ENCODE measurements at places on chromosomes 1 and 21.

DNA sequence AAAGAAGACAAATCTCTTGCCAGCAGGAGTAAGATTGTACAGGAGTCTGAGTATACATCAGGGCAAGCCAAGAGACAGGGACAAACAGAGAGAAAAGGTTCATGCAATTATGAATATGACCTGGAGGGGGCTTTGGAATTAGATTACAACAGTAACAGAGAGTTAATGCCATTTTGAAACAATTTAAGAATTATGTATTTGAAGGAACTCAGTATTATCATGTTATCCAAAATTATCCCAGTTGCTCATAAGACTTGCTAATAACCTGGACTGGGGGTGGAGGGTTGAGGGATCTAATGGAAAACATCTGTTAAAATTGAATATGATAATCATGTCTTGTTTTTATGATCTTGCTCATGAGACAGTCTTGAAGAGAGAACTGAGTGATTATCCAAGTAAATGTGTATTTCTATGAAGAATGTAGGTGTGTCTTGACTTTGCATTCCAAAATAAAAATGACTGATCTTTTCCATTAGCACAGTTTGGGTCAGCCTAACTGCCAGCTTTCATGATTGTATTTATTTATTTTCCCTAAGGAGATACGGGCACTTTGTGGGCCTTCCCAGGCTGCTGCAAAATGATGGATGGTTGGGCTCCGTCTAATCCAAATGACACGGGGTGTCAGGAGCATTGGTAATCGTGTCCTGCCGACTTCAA is 117.7 kb downstream of the ERG start:
- peak; percentile 13 for DNase-seq

DNA sequence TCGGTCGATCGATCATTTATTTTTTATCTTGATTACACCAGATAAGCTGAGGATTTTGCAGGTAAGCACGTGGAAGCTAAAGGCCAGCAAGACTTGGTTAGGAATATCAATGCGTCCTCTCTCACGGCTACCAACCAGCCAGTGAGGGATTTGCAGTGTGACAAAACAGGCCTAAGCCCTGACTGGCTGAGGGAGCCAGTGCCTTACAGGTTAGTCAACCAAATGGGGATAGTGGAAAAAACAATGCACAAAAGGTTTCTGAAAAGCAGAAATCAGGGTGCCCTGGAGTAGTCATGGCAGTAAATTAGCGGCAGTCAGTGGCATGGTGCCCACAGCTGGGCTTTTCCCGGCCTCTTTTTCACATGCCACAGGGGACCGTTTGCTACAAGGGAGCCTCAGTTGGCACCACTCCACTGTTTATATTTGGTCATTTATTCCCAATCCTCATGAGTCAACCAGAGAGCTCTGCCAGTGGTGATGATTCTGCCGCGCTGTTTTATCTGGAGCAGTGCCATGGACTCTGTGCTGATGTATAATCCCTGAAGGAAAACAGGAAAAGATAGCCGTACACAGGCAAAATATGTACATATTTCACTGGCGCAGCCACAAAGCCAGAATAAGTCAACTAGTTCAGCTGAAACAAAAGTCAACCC is 167.6 kb downstream of the RHOU start:
- no peak for DNase-seq

DNA sequence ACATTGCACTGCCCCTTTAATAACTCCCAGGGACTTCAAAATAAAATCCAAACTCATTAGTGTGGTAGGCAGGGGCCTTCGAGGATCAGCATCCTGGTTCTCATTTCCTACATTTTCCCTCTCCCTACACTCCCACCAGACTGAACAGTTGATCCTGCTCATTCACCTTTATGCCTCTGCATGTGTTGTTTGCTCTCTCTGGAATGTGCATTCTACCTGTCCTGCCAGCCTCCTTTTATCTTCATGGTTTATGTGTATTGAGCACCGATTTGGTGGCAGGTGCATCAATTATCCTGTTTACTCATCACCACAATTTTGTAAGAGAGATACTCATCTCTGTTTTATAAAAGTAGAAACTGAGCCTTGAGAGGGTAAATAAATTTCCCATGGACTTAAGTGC is 125.0 kb downstream of the ADSS2 start:
- no peak for DNase-seq

GRCh38 chr1:48472638-48473037 is 634 bp upstream of the SPATA6 start:
- no peak for DNase-seq

DNA sequence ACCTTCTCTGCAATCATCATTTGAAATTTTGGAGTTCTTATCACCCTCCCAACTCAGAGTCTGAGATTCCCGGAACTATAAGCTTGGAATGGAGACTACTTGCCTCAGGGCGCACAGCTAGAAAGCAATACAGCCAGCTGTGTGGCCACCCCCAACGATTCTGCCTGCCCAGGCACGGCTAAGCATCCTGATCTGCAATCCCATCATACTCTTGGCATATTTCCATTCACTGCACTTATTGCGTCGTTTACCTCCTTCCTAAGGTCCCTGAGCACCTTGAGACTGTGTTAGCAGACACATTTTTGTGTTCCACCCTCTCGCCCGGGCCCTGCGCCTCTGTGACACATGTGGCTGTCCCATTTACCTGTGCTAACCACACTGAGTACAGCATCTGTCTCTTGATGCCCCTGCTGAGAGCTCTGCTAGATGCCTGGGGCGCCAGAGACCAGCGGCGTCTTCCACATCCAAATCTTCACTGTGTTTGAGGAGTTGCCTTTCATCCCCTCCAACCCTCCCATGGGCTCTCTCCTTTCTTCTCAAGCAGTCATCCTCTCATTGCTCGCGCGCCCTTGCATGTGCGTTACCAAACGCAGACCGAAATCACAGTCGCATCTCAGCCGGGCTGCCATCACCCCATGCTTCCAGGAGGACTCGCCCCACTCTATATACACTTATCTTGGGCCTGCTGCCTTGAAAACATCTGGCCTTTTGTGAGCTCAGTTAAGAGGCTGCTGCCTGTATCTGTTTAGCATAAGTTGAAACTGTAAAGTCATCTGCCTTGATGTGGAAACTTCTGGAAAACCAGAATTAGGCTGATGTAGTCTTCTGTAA is 3.5 kb upstream of the CLDN19 start:
- DNase-seq: no peak

DNA sequence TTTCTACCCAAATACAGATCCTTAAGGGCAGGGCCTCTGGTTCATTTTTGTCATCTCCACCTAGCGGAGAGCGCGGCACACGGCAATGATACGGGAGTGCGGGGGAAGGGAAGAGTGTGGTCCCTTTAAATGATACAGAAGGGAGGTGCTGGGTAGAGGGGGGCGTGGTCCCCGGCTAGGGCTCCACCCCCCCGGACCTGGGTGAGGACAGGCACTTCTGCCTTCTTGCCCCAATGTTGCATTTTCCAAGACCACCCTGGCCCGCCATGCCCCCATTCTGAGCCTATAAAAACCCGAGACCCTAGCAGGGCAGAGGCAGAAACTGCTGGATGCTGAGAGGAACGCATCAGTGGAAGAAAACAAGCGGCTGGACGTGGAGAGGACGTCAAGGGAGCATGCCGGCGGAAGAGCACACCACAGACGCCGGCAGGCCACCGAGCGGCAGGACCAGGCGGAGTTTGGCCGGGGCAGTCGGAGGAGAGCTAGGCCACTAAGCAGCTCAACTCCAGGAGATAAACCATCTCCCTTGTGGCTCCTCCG is 30.0 kb downstream of the LRRC3 start:
- no peak for DNase-seq

- DNase-seq: no peak
These were observed 2.6 kb downstream of the ALPL start for GRCh38 chr1:21511579-21512522.

GRCh38 chr21:39056636-39057035 is 126.6 kb downstream of the PSMG1 start:
- no peak for DNase-seq

All from bone marrow (tissue), 2 donors.